CD4-positive, alpha-beta T cell treated with Interferon gamma for 1 hour (primary cell): ENCODE measurements at places on chromosomes 7 and 10.
A peak's percentile ranks its signal among the peaks of the same experiment; 100 is the strongest.

DNA sequence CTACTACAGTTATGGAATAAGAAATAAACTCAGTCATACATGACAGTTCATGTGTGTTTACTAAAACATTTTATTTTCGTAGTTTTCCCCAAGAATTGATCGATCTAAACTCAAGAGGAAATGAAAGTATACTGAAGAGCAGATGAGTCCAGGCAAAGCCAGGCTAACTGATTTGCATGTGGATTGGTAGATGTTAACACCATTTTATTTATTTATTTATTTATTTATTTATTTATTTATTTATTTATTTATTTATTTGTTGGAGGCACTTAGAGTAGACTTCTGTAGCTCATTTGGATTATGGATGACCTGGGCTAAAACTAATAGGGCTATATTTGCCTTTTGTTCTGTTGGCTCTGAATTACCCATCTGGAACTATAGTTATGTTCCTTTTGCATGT, 68.5 kb upstream of the DKK1 start:
- no peak for DNase-seq

GRCh38 chr7:121966935-121967332, 94.0 kb downstream of the PTPRZ1 start:
- no peak for DNase-seq

DNA sequence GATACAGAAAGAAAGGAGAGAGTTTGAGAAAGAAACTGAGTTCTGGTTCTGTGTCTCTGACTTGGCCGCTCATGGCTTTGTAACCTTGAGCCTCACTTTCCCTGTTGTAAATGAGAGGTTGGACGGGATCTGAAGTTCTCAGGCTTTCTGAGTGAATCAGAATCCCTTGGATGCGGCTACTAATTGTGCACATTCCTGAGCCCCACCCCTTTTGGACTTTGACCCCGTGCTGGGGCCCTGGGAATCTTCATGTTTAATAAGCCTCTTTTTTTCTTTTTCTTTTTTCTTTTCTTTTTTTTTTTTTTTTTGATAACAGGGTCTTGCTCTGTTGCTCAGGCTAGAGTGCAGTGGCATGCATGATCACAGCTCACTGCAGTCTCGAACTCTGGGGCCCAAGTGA, 26.9 kb downstream of the SLC25A28 start:
- DNase-seq = no peak

DNA sequence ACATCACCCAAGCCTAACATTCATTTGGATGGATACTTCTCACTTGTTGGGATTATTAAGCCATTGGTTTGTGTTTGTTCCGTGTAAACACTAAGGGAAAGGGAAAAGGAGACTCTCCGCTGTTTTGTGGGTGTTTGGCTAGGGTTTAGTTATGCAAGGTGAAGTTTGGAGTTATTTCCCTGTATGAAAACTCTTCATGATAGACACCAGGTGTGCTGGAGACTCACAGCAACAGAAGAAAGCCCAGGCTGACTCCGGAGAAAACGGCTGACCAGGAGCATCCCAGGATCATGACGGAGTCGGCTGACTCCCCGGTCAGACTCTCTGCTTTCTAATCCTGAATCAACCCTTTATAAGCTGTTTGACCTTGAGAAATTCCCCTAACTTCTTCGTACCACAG, 94.1 kb upstream of the KLF6 start:
- no peak for DNase-seq

DNA sequence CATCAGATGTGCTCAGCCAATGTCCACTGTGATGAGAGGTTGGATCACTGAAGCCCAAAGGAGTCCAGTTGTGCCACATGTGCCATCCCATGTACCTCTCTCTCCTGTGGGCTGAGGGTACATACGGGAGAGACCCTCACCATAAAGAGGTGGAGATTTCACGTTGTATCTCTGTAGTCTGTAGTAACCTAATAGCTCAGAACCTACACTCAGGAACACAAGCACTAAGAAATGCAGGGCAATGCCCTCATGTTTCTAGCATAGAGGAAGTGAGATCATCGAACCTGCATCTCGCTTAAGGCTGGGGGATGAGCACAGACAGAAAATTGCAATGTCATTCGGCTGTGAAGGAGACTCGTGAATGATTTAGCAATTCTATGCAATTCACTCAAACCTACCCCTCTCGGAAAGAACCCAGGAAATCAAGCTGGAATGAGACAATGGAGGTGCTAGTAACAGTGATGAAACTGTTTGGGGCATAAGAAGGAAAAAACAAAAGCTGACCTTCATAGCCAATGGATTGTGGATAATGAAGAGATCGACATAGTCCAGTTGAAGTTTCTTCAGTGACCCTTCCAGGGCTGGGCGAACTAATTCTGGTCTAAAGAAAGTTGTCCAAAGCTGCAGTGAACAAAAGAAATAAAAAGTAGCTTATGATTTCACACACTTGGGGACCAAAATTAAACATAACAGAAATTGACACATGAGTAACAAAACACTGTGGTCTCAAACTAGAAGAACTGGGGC, 80.3 kb upstream of the UCN3 start:
- peak; percentile 59 for DNase-seq

DNA sequence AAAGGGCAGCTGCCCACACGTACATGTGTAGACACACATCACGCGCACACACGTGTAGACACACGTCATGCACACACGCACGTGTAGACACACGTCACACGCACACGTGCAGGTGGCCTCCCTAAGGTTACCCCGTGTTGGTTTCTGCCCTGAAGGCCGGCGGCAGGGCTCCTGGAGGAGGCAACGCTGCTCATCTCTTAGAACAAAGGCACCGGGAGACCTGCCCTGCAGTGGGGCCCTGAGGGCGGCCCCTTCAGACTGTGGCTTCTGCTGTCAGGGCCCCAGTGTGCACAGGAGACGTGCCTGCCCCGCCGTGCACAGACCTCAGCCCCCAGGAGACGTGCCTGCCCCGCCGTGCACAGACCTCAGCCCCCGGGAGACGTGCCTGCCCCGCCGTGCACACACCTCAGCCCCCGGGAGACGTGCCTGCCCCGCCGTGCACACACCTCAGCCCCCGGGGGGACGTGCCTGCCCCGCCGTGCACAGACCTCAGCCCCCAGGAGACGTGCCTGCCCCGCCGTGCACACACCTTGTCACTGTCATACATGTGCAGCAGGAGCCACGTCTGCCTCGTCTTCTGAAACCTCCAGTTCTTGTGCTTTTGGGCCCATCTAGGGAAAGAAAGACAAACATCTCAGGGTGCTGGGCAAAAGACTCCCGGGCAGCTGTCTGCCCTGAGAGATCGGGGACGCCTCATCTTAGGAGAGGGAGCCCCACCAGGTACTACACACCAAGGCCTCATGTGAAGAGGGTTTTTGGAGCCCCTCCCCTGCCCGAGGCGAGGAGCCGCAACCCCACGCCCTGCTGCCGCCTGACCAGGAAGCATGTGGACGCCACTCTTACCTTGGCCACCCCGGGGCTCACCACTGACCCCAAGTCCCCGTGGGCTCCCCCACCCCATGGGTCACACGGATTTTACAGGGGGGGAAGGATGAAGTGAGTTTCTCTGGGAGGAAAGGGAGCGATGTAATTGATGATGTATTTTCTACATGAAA, 17.3 kb downstream of the CYP2W1 start:
- DNase-seq = no peak

DNA sequence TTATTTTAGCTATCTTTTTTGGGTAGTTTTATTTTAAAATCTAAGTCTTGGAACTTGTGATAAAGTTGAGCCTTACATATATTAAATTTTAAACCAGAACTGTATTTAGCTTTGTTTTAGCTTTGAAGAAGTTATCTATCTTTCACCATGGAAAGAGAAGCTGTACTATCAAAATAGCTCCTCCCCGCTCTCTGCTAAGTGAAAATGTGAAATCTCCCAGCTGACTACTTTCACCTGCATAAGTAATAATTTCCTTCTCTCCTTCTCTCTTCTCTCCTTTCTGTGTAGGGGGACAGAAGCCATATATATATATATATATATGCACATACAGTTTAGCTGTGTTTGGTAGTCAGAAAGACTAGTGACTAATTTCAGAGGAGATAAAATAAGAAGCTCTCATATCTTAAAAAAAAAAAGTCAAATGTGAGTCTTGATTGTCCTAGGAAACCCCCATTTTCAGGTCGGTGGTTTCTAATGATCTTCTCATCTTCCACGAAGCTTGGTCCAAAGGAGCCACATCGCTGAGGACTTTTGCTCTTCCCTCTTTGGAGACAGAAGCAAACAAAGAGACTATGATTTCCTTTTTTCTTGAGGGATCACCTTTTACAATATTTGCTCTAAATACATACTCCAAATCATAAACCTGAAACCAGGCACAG, 30.6 kb upstream of the GDI2 start:
- no peak for DNase-seq

GRCh38 chr7:41133690-41134299, 569.1 kb downstream of the INHBA start:
- no peak for DNase-seq

- DNase-seq = no peak
Measured at GRCh38 chr10:44478040-44478439, 93.1 kb upstream of the CXCL12 start.

GRCh38 chr7:50851891-50852290, 69.2 kb upstream of the GRB10 start:
- no peak for DNase-seq

DNA sequence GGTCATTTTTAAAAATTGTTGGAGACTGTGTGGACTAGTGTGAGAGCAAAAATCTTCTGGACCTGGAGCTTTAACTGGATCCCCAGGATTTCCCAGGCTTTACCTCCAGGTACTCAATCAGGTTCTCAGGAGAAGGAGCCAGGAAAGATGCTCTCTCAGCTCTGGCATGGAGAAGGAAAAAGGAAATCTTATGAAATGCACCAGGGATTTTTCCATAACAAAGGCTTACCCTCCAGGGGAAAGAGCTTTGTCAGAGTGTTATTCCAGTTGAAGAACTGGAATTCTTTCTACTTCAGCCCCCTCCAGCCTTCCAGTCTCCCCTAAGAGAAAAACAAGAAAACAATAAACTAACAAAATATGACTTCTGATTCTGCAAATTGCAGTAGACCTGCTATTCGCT, 436.7 kb upstream of the ANKRD30A start:
- no peak for DNase-seq

DNA sequence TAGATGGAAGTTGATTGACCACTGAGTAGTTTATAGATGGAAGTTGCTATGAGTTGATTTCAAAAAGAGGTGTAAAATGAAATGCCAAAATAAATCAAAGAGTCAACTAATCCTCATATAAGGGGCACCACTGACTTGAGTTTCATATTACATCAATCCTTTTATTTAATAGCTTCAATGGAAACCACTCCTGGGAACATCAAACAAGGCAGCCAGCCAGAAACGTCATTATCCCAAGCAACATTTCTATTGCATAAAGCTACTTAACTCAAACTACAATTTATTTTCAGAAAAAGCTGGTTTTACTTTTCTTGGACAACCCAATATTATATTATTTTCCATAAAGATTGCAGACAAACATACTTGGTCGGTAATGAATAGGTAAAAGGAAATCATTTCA, 162.1 kb downstream of the TSPAN12 start:
- no peak for DNase-seq

DNA sequence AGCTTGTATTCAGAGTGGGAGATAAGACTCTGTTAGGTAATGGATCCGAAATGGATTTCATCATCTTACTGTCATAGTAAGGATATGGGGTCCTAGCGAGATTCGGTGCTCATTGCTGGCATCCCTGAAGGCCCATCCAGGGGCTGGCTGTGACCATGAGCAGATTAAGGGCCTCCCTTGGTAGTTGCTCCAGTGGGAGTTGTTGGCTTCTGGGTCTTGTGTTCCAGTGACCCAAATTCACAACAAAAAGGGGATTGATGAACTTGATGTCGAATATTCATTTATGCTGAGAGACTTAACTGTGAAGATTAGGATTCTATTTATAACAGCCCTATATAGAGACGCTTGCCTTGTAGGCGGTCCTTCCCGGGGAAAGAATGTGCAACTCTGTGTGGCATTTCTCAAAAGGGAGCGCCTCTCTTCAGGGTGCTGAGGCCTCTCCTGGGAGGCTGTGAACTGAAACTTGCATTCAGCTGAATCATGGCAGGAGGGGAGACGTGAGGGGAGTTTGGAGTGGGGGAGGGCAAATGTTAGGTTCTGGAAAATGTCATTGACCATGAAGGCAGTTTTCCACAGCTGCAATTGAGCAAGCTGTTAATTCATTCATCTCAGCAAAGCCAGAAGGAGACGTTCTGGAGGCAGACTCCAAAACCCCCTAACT, 233.1 kb upstream of the FZD8 start:
- DNase-seq = no peak

DNA sequence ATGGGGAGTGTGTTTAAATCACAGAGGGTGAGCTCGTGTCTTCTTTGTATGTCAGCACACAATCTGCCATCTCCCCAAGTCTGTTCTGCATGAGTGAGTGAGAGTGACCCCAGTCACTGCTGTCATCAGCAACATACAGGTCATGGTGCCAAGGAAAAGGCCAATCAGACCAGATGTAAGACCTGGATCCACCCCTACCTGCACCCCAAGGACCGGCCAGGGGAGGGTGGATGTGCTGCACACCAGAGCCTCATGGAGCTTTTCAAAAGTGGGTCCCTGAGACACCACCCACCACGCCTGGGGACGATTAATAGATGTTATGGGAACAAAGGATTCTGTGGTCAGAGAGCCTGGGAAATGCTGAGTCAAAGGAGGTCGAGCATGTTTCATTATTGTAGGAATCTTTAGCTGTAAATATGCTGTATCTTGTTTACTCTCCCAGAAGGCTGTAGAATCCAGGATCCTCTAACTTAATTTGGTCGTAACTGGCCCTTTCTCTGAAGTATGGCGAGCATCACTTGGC, 420.5 kb downstream of the RPS24 start:
- DNase-seq = no peak

GRCh38 chr7:7992506-7992905, 23.9 kb downstream of the GLCCI1 start:
- DNase-seq = no peak

- no peak for DNase-seq
Measured at GRCh38 chr10:61186408-61186807, 242.4 kb upstream of the RHOBTB1 start.

GRCh38 chr7:148701414-148701813, 2.7 kb downstream of the CUL1 start:
- no peak for DNase-seq

GRCh38 chr10:24552346-24553016, 171.2 kb downstream of the ARHGAP21 start:
- DNase-seq = no peak

DNA sequence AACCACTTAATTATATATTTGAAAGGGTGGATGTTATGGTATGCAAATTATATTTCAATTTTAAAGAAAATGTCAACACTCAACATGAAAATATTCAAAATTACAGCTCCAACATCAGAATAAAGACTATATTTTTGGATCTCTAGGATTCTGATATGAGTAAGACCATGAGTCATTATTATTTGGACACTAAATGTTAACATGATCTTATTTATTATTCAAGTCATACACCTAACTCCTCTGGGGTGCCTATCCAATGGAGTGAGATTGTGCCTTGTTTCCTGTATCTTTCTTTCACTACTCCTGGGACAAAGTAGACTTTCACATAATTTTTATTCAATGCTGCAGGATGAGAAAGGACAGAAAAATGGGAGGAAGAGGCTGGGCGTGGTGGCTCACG, 135.2 kb upstream of the PRSS1 start:
- no peak for DNase-seq

DNA sequence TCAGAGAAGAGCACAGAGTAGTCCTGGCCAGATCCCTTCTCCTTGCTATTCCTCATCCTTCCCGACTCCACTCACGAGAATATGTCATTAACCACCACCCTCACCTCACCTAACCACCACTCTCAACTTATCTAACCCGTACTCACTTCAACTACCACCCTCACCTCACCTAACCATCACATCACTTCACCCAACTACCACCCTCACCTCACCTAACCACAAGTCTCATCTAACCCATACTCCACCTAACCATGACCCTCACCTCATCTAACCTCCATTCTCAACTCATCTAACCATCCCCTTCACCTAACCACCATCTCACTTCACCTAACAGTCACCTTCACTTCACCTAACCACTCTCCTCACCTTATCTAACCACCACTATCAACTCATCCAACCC, 85.0 kb downstream of the VIPR2 start:
- DNase-seq = no peak
